ENCODE measurements at places on chromosomes 5 and 9.

DNA sequence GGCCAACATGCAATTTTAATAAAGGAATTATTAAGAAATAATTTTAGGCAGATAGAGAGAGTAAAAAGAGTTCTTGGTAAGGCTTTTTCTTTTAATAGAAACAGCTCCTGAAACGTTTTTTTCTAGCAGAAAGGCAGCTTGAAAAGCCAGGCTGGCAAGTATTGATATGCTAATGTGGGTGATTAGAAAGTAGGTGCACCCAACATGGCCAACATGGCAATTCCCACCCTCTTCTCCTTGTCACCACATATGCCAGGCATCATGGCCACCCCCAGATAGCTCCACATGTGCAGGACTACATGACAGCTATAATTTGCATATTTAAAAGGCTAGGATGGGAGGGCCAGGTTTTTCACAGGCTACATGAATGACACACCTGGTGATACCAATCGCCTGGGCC, 615.2 kb downstream of the PTPRD start:
- no peak for DNase-seq

DNA sequence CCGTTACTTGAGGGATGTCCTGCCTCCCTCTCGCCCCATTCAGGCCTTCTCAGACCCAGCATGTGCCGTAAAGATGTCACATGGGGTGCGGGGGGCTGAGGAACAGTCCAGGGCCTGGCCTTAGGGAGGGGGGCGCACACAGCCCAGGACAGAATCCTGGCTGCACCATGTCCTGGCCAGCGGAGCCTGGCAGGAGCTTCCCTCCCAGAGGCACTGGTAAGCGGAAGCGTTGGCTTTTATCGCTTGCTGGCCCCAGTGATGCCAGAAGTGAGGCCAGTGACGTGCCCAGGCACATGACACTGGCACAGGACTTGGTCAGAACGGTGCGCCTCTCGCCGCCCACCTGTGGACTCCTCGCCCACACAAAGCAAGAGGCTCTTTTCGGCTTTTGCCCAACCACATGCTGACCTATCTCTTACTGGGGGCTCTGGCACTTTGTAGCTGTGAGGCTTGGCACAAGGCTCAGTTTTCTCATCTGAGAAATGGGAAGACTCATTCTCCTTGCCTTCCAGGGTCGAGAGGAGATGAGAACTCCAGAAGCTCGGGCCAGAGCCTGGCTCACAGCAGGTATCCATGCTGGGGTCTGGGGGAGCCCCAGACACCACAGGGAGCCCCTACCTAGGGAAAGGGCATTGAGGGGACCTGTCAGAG, 59.0 kb downstream of the LMX1B start:
- DNase-seq, result no peak

DNA sequence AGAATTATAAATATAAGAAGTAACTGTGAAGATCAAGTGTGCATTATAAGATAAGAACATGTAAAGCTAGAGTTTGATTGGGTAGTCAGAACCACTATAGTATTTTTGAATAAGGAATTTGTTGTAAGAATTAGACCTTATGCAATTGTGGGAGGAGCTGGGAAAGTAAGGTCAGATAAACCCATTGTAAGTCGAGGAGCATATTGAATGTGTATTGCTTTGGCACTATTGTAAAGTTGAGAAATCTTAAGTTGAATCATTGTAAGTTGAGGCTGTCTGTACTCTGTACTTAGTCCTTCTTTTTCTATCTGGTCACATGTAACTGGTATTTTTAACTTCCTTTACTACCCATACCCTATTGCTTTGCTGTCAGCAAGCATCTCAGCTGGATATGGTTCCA, 158.7 kb downstream of the CCDC171 start:
- DNase-seq, result peak; percentile 19

- DNase-seq, result no peak
Observed at GRCh38 chr9:97601228-97601898, 31.8 kb downstream of the TSTD2 start.

DNA sequence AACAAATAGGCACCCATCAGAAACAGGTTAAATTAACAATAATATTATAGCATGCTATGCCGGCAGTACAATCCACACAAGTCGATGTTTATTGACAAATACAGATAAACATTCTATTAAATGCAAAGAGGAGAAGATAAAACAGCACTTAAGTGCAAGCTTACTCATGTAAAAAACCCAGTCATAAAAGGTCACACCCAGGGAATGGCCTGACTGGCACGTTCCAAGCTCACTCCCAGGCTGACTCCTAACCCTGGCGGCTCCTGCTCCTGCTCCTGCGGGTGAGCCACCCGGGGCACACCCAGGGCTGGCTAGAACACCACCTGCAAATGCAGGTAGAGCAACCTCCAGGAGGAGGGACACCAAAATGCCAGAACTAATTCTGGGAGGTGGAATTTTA, 66.9 kb downstream of the SEMA4D start:
- DNase-seq, result peak; percentile 61

- peak; percentile 57 for DNase-seq
Observed at GRCh38 chr9:135343837-135344522, 135.6 kb upstream of the PPP1R26 start.

DNA sequence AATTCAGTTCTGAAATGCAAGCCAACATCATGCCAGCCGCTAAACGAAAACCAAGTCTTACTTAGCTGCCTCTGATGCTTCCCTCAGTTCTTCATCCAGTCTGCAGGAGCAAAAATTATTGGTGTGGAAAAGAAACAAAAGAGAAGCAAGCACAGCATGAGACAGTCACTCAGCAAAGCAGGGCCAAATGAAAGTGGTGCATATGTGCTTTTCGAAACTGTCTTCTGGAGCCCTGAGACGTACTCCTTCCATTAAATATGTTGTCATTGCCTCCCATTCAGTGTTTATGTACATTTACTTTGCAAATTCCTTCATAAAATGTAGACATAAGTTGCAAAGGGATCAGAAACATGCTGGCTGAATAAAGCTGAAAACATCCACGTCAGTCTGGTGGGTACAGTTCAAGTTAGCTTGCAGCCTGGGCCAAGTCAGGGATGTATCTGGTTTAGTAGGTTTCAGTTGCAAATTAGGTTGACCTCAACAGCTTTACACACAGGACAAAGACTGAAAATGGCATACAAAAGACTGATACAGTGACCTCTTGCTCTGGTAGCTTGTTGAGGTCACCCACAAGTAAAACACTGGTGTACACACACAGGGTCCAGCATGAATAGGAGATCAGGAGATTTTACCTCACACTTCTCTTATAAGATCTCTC, 139.7 kb upstream of the PCA3 start:
- no peak for DNase-seq

DNA sequence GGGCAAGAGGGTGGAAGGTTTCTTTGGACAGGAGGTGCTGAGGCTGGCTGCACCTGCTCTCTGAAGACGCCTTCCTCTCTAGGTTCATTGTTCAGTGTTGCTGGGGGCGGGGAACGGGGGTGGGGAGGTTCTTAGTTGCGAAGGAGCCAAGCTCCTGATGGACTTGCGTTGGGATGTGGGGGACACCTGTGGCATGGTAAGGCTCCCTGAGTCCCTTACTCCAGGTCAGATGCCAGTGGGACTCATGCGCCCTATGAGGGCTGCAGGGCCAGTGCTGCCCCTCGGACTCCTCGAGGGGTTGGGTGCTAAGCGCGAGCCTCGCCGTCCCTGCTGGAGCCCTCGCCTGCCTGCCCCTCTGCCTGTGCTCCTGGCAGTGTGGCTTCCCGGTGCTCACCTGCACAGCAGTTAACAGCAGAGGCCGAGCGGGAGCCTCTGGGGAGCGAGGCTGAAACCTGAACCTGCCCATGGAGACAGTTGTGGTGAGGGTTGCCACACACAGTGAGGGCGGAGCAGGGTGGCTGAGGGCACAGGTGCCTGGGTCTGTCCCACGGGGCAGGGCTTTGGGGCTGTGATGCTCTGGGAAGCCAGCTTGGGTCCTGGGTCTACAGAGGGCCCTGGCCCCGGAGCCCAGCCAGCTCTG, 5.5 kb downstream of the RNU6ATAC start:
- no peak for DNase-seq
